ENCODE measurements at places on chromosomes 5 and 9.

DNA sequence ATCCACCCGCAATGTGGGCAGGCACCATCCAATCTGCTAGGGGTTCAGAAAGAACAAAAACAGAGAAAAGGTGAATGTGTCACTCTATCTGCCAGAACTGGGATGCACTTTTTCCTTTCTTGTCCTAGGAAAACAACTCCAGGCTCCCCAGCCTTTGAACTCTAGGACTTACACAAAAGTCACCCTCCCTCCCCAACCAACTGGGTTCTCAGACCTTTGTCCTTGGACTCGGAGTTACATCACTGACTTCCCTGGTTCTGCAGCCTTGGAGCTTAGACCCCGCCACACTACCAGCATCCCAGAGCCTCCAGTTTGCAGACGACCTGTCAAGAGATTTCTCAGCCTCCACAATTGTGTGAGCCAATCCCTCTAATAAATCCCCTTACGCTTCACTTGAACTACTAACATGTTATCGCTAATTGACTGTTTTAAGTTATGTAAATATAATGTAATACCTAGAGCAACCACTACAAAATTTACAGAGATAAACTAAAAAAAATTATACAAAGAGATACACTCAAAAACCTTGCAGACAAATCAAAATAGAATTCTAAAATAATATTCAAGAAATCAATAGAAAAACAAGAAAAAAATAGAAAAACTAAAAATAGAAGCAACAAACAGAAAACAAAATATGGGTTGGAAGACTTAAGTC is 5.3 kb upstream of the UBLCP1 start:
- no peak for DNase-seq

DNA sequence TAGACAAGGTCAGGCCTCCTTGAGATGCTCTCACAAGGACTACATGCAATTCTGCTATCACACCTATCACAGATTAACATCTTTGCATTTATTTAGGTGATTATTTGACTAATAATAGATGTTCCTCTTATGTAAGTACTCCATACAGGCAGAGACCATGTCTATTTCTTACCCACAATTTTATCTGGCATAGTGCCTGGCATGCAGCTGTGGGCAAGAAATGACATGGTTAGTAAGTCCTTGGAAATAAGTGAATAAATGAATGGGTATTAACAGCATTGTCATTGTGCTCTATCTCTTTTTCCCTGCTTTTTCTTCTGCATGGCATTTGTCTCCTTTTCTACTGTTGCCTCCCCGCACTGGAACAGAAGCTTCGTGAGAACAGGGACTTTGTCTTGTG is 49.4 kb downstream of the SLC22A5 start:
- no peak for DNase-seq

- no peak for DNase-seq
Observed at GRCh38 chr5:141491323-141492167, 2.7 kb downstream of the PCDHGC5 start.

- DNase-seq = no peak
Observed at GRCh38 chr5:104778-105296, 12.9 kb downstream of the PLEKHG4B start.

GRCh38 chr5:8473827-8474568 is 605.0 kb downstream of the MTRR start:
- no peak for DNase-seq

GRCh38 chr5:82676661-82677060 is 398.5 kb upstream of the RPS23 start:
- DNase-seq = no peak

DNA sequence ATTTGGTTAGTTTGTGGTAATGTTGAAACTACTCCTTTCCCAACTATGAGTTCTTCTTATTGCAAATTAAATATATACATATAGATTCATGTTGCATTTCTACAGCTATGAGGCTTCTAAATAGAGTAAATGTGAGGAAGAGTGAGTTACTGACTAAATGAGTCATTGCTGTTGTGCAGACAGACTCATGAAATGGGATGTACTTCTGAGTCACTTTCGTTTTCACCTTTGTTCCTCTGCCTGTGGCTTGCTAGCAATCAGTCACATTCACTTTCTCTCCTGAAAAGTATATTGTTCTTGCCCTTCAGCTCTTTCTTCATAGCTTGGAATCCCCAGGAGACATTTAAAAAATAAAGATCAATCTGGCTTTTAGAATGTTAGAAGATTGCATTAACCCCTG is 295.5 kb upstream of the SMC2 start:
- DNase-seq = no peak

DNA sequence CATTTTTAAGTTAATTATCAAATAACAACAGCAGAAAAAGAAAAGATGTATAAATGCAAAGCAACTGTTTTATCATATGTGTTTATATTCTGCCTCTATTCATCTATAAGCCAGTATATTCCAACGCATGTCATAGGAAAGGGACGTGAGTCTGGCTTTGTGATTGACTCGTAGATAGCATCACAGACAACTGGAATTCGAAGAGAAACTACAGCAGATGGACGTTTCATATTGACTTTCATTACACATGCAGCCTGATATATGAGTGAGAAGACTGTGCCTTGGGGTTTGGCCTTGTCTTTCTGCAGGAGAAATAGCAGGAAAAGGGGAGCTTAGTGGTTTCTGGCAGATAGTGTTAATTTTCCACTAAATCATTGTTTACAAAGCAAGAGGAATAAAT is 1111.9 kb downstream of the MAT2B start:
- DNase-seq = no peak

GRCh38 chr5:19406576-19407365 is 581.2 kb downstream of the CDH18 start:
- no peak for DNase-seq

- no peak for DNase-seq
Observed at GRCh38 chr9:84856181-84856632, 186.7 kb downstream of the NTRK2 start.

DNA sequence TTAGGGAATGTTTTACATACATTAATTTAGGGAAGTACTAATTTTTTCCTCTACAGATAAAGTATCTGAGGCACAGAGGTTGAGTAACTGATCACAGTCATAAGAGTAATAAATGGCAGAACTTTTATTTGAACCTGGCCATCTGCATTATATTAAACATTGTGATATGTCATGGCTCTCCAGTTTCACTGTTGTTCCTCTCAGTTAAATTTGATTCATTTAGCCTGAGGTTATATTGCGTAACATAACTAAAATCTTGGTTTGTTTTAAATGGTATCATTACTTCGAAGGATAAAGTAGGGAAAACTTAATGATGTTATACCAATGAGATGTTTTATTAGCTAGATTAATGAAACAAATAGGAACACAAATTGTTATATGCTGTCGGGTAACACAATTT is 284.4 kb downstream of the KDM4C start:
- DNase-seq = no peak

- DNase-seq = peak; percentile 63
Observed at GRCh38 chr9:137313326-137313936, 11.4 kb upstream of the NRARP start.

- DNase-seq = peak; percentile 70
Observed at GRCh38 chr9:137582286-137582860, 3.6 kb upstream of the DPH7 start.

DNA sequence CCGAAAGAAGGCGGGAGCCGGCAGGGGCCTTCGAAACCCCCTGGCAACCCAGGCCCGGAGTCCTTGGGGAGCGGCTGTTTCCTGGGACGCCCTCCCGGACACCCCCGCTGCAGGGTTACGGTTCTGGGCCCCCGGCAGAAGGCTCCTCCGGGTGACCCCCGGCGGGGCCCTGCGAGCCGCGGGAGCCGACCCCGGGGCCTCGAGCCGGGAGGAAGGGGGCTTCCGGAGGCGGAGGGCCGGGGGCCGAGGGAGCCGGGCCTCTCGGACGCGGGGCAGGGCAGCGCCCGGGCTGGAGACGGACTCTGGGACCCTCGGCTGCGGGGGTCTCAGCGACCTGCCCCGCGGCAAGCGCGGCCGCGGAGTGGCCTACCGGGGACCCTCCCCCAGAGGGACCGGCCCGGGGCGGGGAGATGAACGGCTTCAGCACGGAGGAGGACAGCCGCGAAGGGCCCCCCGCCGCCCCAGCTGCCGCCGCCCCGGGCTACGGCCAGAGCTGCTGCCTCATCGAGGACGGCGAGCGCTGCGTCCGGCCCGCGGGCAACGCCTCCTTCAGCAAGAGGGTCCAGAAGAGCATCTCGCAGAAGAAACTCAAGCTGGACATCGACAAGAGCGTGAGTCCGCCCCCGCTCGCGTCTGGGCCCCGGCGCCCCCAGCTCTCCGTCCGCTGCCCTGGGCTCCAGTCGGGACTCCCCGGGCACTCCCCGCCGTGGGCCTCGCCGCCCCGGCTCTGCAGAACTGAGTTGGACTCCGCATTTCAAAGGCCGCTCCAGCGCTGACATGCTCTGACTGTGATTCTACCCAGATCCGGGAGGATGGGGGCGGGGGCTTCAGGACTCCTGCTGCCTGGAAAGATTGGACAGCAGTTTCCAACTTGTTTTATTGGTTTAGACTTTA is 645 bp downstream of the SAP30L start:
- peak; percentile 53 for DNase-seq

DNA sequence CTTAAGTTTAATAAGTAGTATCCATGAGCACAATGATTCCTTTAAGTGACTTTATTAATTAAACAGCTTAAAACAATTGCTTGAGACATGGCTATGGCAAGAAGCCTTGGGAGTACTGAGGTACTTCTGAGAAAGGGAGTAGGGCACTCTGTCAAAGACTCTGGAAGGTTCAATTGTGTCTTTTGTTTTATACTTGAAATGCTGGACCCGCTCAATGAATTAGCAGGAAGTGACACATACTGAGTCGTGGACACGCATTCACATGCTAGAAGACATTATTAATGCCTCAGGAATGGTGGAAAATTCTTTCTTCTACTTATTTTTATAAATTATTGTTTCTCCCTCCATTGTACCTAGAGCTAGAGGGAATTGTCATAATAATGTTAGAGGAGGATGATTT is 347.3 kb upstream of the ZNF608 start:
- DNase-seq = no peak

DNA sequence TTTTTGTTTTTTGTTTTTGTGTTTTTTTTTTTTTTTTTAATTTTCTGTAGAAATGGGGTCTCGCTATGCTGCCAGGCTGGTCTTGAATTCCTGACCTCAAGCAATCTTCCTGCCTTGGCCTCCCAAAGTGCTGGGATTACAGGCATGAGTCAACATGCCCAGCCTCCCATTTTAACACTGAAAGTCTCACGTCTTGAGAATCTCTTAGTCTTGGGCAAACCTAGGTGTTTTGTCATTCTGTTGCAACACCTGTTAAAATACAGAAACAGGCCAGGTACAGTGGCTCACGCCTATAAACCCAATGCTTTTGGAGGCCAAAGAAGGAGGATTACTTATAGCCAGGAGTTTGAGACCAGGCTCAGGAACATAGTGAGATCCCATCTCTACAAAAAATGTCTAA is 599.0 kb downstream of the TLR4 start:
- DNase-seq = no peak

- DNase-seq = no peak
Observed at GRCh38 chr9:132201139-132201538, 39.3 kb downstream of the NTNG2 start.

GRCh38 chr5:35246900-35247647 is 16.8 kb upstream of the PRLR start:
- no peak for DNase-seq

- DNase-seq = no peak
Observed at GRCh38 chr5:130801963-130802362, 363.1 kb downstream of the HINT1 start.

GRCh38 chr5:43664501-43665040 is 61.6 kb downstream of the NNT start:
- no peak for DNase-seq

GRCh38 chr9:113978725-113979342 is 99.3 kb downstream of the AMBP start:
- no peak for DNase-seq

- DNase-seq = no peak
Observed at GRCh38 chr5:151041577-151042268, 21.3 kb downstream of the GPX3 start.

DNA sequence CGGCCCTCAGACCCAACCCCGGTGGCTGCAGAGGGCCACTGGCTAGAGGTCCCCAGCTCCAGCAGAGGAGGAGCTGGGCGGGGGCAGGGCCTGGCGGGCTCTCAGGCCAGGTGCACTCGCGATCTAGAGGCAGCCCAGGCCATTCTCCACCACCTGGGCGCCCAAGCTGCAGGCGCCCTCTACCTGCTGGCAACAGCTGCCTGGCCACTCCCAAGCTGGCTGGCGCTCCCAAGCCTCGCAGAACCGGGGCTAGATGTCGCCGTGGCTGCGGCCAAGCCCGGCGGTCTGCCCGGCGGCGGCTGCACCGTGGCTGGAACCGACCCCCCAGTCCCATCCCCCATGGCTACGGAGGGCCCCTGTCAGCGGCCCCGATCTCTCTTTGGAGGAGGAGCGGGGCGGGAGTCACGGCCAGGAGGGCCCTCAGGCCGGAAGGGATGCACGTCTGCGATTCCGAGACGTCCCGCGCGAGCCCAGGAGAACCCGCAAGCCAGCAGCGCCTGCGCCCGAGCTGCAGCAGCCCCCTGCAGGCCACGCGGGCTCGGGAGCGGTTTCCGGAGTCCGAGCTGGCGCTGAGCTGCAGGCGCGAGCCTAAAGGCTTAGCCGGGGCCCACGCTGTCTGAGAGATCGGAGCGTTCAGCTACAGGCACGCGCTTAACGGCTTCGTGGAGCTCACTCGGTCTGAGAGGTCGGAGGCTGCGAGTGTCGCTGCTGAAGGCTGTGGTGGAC is 44.3 kb upstream of the BICD2 start:
- DNase-seq = peak; percentile 38

Data from 8988T (cell line).